Lung (tissue), 17 donors: ENCODE measurements at places on chromosomes 4 and X.

- no peak for DNase-seq
These were observed 56.5 kb downstream of the PRDM5 start for GRCh38 chr4:120865985-120866384.

DNA sequence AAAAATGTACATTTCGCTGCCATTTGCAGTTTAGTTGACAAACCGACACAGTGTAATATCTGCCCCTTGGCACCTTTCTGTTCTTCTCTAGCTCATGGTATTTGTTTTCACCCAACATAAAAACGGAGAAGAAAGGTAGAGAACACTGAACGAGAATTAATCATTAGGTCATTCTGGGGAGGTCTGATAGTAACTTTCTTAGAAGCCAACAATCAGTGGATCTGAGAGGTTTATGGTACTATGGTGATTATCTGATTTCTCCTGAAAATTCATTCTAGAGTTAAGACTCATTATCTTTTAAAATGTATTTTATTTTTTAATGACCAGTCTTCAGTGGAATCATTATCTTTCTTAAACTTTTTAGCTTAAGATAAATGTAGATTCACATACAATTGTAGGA is 8.5 kb downstream of the RAPGEF2 start:
- no peak for DNase-seq

DNA sequence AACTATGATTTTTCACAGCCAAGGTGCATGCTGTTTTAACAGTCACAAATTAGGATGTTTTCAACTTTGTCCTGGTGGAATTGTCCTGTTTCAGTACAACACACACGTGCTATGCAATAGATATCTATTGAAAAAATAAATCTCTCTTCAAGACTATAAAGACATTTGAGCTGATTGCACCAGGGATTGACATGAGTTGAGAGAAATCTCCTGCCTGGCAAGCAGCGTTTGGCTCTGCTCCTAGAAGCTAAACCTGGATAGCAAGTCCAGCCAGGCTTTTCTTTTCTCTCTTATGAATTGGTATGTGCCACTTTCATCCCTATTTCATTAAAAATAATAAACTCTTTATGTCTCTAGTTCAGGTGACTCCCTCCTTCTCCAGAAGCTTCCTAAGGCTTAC is 16.6 kb upstream of the NPNT start:
- no peak for DNase-seq

GRCh38 chr4:113288696-113289095 is 239.2 kb downstream of the ANK2 start:
- no peak for DNase-seq
